Vagina (tissue), 2 donors: ENCODE measurements at places on chromosomes 1 and 21.

DNA sequence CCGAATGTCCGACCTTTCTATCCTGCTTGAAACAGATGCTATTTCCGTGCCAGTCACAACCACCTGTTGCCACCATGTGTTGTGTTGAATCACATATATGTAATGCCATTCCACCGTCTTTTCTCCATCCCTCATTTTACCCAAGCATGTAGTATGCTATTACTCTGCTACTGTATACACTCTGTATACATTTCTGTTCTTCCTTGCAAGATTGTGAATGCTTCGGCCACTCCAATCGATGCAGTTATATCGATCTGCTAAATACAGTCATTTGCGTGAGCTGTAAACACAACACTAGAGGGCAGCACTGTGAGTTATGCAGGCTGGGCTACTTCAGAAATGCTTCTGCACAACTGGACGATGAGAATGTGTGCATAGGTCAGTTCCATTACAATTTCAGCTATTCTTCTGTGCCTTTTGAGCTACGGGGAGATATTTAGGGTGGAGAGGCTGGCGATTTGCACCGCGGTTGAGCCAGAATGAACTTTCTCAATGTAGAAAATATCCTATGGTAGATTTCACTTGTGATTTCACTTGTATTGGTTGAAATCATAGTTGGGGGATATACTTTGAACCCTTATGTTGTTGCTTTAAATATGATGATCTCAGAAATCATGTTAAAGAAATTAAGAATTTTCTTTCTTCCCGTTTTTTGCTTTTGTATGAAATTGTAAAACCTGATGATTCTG is 289.8 kb downstream of the NTNG1 start:
- DNase-seq: no peak

DNA sequence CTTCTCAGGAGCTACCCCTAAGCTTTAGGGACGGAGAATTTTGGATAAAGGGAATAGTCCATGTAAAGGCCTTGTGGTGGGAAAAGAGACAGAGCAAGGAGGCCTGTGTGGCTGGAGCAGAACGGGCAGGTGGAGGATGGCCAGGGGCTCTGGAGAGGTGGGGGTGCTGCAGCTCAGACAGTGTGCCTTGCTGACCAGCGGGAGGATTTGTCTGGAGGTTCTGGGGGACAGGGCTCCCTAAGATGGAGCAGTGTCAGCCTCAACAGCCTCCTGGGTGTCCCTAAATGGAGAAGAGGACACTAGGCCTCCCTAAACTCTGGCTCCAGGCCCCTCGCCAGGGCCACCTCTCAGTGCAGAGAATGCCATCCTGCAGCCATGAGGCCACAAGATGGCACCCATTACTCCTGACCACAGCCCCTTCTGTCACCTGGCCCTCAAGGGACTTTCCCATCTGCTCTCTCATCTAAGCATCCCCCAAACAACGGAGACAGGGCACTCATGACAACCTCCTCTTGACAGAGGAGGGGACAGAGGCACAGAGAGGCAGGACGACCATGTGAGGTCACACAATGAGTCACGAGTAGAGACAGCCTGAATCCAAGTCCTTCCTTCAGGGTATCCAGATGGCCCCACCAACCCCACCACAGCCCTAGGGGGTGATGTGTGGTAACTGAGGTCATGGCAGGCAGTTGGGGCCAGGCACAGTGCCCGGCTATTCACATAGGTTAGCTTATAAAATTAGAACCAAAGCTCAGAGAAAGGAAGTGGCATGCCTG is 94.7 kb downstream of the DMRTB1 start:
- no peak for DNase-seq

- DNase-seq: no peak
These were observed 87.6 kb downstream of the CNIH3 start for GRCh38 chr1:224703702-224704101.

DNA sequence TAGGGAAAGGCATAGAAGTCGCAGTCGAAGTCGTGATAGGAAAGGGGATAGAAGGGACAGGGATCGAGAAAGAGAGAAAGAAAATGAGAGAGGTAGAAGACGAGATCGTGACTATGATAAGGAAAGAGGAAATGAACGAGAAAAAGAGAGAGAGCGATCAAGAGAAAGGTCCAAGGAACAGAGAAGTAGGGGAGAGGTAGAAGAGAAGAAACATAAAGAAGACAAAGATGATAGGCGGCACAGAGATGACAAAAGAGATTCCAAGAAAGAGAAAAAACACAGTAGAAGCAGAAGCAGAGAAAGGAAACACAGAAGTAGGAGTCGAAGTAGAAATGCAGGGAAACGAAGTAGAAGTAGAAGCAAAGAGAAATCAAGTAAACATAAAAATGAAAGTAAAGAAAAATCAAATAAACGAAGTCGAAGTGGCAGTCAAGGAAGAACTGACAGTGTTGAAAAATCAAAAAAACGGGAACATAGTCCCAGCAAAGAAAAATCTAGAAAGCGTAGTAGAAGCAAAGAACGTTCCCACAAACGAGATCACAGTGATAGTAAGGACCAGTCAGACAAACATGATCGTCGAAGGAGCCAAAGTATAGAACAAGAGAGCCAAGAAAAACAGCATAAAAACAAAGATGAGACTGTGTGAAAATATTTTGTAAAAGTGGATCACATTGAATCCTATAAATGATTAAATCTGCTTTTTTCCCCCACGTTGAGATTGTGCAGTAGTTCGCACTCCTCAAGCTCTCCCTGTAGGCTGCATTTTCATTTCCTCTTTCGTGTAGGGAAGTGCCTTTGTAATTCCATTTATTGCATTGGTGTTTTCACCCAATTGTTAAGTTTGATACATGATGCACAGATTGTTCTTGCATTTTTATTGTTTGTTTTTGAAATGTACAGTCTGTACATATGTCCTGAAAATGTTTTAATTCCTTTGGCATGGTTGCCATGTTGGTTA is 7.5 kb downstream of the PRPF38B start:
- no peak for DNase-seq

GRCh38 chr1:53070621-53071020 is 8.6 kb downstream of the PODN start:
- no peak for DNase-seq

GRCh38 chr1:17027900-17028299 is 16.2 kb upstream of the ATP13A2 start:
- no peak for DNase-seq

GRCh38 chr1:183812128-183812527 is 7.2 kb downstream of the RGL1 start:
- DNase-seq: no peak
